ENCODE measurements at places on chromosomes 7 and 10. TPM values are rescaled to one million over a fixed set of nuclear protein-coding genes. Genes with fewer than 3 reads are reported as not detected.

Gene AKR1B15
- 10.6 TPM for total RNA-seq

DNA sequence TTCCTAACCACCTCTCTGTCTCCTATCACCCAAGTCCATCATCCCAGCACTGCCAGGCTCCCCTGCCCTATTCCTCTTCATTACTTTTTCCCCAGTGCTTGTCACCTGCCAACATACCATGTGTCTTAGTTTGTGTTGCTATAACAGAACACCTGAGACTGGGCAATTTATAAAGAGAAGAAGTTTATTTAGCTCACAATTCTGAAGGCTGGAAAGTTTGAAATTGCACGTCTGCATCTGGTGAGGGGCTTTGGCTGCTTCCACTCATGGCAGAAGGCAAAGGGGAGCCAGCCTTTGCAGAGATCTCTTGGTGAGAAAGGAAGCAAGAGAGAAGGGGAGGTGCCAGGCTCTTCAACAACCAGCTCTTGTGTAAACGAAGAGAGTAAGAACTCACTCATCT is 47.3 kb downstream of the DRGX start:
- DNase-seq, result no peak
- H3K4me1 ChIP-seq, result no peaks in the 10 kb centered on the region
- no peak overlapping the region for H3K27ac ChIP-seq
- H3K4me3 ChIP-seq, result no peak overlapping the region
- no peaks in the 10 kb centered on the region for H3K27me3 ChIP-seq

GRCh38 chr7:1853986-1854865 is 184.1 kb downstream of the ELFN1 start:
- H3K36me3 ChIP-seq, result no peaks in the 10 kb centered on the region
- DNase-seq, result no peak
- H3K27ac ChIP-seq, result no peak overlapping the region
- H3K27me3 ChIP-seq, result no peaks in the 10 kb centered on the region
- H3K4me3 ChIP-seq, result no peak overlapping the region

GRCh38 chr10:103545771-103546281 is 52.3 kb downstream of the NEURL1 start:
- no peak for DNase-seq
- peaks cover 10% of the 10 kb centered on the region for H3K4me1 ChIP-seq
- no peaks in the 10 kb centered on the region for H3K36me3 ChIP-seq
- peak overlapping the region; percentile 17 for H3K27ac ChIP-seq
- no peak overlapping the region for H3K4me3 ChIP-seq

DNA sequence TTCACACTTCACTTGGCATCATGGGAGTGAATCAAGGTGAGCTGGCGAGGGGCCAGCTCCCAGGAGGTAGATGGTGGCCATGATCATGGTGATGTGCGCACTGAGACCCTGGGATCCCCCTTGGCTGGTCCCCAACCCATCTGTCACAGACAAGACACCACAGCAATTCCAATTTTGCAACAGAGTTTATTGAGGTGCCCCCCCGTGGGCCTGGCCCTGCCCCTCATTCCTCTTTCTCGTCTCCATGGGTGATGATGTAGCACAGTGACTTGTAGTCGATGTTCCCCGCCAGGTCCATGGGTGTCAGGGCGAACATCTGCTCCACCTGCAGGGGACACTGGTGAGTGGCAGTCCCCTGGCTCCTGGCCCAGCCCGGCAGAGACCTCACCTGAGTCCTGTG is 2.4 kb downstream of the MYL7 start:
- DNase-seq, result no peak
- no peaks in the 10 kb centered on the region for H3K27me3 ChIP-seq
- no peak overlapping the region for H3K4me3 ChIP-seq
- no peaks in the 10 kb centered on the region for H3K36me3 ChIP-seq
- no peak overlapping the region for H3K27ac ChIP-seq
